Cortex of kidney (tissue), 1 donor: ENCODE measurements at places on chromosomes 12 and 14.

- no peak for DNase-seq
Observed at GRCh38 chr12:45708901-45709300, 20.6 kb upstream of the ARID2 start.

DNA sequence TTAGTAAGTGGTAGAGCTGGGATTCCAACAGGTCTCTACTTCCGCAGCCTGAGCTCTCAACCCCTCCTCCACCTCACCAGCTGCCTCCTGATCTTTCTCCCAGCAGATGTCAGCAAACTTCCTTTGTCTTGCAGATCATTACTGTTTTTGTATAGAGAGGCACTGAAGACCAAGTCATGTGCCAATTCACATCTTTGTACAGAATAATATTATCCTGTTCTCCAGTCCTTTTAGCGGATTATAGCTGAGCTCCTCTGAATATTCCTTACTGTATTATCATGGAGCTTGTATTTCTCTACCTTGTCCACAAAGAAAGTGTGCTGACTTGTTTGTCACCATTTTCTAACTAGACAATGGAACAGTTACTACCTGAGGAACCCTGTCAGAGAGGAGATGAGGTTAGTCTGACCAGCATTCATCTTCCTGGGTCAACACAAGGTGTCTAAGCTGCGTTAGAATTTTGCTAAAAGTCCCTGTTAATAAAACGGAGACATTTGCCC is 142.3 kb upstream of the ARHGAP5 start:
- DNase-seq: no peak

GRCh38 chr14:60485598-60486251 is at the start of gene C14orf39:
Gene C14orf39, minus strand, starts transcription at chr14:60486063. Its CDS starts 985 bp downstream, at chr14:60485078.
- no peak for DNase-seq

- no peak for DNase-seq
Observed at GRCh38 chr12:126506426-126507182, 1441.4 kb downstream of the AACS start.

GRCh38 chr14:95903616-95904107 is 27.0 kb downstream of the TUNAR start:
- DNase-seq: no peak

- DNase-seq: no peak
Observed at GRCh38 chr14:56199982-56200577, 81.9 kb downstream of the PELI2 start.

DNA sequence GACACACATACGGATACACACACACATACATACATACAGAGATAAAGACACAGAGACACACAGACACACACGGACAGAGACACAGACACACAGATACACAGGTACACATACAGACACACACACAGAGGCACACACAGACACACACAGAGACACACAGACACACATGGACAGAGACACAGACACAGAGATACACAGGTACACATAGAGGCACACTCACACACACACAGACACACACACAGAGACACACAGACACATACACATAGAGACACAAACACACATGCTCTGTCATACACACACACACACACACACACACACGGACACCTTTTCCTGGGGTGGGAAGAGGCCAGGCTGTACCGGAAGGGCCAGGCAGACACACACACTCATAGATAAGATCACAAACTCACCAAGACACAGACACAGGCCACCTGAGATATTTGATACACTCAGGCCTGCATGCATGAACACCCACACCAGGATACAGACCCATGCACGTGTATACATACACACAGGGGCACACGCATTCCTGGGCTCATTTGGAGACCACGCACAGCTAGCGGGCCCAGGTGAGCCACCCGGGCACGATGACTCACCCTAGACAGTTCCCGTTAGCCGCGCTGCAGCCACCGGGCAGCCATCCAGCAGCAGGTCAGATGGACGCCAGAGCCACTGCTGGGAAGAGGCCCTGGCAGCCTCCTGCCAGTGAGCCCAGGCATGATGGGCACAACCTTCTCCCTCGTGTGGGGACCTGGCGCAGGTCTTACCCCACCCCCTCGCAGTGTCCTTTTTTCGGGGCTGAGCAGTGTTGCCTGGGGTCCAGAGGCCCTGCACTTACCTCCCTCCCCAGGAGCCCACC is 1.8 kb upstream of the AHNAK2 start:
- no peak for DNase-seq

DNA sequence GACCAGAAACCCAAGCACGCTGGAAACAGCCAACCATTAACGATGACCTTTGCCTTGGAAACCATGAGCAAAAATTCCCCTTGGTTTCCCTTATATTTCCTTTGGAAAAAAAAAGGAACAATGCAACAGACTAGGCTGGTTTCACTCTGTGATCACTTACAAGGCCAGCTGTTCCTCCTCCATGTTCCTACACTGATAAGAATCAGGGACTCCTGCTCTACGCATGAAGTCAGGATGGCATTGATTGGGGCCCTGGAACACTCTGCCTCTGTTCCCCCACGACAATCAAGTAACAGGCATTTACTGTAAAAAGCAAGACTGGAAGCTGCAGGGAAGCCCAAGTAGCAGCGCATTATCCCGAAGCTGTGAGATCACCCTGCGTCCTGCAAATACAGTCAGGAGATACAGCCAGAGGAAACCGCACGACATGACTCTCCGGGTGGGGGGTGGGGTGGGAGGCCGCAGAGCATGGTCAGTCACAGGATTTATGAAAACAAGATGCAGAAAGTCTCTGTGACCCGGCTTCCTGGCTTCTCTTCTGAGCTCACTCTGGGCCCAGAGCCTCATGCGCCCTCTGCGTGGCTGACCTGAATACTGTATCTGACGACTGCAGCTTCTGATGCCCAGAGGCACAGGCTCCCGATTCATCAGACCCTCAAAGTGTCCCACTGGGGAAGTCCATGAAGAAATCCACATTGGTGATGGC is 31.1 kb downstream of the SSH1 start:
- DNase-seq: no peak

DNA sequence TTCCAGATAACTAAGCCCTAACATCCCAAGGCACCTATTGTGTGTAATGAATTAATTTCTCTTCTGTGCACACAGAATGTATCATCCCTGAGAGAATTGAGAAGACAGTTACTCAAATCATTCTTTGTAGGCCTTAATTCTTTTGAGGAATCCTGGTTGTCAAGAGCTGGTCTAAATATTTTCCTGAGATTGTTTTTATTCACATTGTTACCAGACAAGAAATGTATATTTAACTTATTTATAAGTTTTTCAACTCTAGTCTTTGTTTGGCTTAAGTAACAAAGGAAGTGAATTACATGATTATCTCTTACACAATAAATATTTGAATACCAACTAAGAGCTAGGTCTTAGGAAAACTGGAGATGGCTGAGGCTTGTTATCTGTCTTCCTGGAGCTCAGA is 169.4 kb downstream of the DACT1 start:
- no peak for DNase-seq

DNA sequence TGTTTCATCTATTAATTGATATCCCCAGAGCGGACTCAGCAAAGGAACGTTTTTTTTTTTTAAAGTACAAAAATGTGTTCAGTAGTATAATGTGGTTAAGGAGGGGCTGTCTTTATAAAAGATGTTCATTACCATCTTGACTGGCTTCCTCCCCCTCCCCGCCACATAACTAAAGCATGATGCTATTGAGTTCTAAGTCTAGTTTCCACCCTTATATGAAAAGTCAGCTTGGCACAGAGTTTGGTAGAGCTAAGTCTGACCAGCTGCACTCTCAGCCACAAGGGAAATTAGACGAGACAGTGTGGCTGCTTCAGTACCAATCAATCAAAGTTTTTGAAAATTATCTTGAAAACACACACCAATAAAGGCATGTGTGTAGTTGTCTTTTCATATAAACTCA is 1.9 kb upstream of the MYBPC1 start:
- DNase-seq: no peak

DNA sequence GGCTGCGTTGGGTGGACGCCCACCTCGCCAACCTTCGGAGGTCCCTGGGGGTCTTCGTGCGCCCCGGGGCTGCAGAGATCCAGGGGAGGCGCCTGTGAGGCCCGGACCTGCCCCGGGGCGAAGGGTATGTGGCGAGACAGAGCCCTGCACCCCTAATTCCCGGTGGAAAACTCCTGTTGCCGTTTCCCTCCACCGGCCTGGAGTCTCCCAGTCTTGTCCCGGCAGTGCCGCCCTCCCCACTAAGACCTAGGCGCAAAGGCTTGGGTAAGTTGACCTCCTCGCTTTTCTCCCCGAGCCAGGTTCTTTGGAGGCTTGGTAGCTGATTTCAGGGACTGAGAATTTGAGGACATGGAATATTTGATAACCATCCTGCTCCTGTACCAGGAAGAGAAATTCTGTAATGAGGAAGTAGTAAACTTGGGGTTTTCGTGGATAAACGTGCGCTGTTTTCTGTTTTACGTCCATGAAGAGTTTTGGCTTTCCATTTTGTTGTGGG is 530 bp downstream of the APAF1 start:
- no peak for DNase-seq

- no peak for DNase-seq
Observed at GRCh38 chr14:99758872-99759545, 34.2 kb upstream of the EML1 start.

DNA sequence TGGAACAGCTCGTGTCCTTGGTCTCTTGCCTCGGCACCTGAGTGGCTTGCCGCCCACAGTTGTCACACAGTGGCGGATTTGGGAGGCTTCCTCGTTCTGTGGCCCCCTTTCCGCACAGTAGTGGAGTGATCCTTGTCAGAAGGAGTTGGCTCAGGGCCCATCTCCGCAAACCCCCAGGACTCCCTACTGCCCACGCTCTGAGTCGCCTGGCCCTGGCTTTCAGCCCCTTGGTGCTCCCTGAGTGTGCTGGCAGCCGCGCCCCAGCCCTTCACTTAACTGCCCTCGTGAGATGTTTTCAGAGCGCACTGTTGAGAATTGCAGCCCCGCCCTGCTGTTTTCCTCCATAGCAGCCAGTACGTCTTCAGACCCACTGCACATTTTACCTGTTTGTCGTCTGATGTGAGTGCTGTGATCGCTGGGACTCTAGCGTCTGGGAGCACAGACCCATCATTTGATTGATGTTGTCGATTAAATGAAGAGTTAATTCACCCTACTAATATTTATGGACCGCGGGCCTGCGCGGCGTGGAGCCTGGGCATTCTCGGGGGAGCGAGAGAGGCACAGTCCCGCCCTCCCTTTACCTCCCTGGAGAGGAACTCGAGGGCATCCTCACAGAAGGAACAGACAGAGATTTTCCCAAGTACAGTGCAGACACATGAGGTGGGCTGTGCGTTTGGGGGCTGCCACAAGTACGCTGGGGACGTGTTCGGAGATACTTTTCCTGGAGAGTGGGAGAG is 91.8 kb downstream of the DDX51 start:
- no peak for DNase-seq

- no peak for DNase-seq
Observed at GRCh38 chr14:75307700-75308379, 29.2 kb downstream of the FOS start.

DNA sequence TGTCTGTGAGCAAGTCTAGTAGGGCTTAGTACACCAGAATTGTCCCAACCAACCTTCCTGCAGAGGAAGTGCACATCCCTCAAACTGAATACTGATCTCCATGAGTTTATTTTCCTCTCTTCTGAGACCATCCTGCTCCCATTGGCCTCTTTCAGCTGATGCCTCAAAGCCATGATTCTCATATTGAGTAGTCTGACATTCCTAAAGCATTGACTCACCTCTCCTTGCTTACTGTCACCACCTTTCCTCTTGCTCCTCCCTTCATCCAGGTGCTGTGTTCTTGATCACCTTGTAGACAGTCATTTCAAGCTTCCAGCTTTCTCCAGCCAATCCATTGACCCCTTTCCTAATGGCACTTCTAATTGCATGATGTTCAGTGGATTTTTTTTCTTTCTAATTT is 583.7 kb upstream of the USP15 start:
- DNase-seq: no peak

GRCh38 chr14:24417832-24418491 is 11.5 kb downstream of the CBLN3 start:
- DNase-seq: no peak

GRCh38 chr14:60294411-60295069 is 45.5 kb downstream of the PPM1A start:
- no peak for DNase-seq

GRCh38 chr14:34538871-34539406 is 562 bp downstream of the EAPP start:
- DNase-seq: no peak

DNA sequence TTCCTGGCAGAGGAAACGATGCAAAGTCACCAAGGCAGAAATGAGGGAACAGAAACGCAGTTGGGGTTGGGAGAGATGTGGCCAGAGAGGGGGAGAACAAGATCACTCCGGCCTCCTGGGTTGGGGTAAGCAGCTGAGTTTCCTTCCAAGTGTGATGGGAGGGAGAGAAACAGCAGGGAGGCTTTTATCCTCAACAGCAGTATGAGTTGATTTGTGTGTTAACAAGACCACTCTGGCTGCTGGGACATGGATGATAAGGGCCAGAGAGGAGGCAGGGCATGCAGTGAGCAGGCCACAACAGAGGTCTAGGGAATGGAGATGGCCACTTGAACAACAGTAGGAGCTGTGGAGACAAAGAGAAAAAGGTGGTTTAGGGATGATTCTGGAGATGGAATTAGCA is 66.8 kb downstream of the GLRX5 start:
- no peak for DNase-seq

- DNase-seq: no peak
Observed at GRCh38 chr14:25484906-25485305, 435.0 kb upstream of the STXBP6 start.

DNA sequence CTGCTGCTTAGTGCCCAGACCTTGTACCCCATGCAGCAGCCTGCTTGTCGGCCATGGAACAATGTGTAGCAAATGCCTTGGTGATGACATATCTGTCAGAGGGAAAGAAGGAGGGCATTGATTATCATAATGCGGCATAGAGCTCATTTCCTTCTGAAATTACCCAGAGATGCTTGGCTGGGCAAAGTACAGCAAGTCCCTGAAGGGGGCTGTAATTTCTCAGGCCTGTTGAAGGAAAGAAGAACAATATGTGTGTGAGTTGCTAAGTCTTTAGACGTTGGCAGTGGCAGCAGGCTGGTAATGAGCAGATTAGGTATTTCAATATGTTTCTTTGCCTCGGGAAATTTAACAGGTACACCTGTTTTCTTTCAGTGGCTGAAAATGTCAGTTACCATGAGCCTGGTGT is 128.6 kb downstream of the CRADD start:
- no peak for DNase-seq

DNA sequence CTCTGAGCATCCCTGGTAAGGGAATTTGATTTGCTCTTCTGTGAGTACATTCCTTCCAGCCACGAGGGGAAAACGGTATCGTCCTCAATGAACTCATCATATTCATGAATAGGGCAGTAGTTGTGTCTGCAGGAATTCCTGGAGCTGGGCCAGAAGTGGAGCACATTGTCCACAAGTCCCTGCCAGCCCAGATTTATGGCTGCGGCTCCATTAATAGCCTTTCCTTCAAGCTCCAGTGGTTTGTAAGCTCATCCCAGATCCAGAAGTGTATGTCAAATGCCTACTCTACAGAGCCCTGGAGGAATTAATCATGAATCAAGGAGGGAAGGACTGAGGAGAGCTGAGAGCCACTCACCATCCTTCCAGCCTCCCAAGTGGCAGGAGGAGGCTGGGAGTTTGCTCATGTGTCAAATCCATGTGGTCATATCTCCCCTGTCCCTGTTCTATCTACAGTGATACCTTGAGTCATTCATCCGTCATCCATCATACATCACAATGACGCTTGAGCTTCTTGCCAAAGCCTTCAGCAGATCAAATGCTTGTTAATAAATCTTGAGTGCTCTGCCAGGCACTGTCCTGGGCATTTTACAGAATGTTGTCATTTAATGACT is 65.5 kb downstream of the SVOP start:
- DNase-seq: no peak

- DNase-seq: no peak
Observed at GRCh38 chr14:103520657-103521437, 1.8 kb downstream of the CKB start.

- no peak for DNase-seq
Observed at GRCh38 chr14:29858299-29858698, 69.3 kb downstream of the PRKD1 start.

- DNase-seq: no peak
Observed at GRCh38 chr14:89910691-89911009, 43.9 kb downstream of the EFCAB11 start.
